ENCODE measurements at places on chromosomes 11 and 22.

DNA sequence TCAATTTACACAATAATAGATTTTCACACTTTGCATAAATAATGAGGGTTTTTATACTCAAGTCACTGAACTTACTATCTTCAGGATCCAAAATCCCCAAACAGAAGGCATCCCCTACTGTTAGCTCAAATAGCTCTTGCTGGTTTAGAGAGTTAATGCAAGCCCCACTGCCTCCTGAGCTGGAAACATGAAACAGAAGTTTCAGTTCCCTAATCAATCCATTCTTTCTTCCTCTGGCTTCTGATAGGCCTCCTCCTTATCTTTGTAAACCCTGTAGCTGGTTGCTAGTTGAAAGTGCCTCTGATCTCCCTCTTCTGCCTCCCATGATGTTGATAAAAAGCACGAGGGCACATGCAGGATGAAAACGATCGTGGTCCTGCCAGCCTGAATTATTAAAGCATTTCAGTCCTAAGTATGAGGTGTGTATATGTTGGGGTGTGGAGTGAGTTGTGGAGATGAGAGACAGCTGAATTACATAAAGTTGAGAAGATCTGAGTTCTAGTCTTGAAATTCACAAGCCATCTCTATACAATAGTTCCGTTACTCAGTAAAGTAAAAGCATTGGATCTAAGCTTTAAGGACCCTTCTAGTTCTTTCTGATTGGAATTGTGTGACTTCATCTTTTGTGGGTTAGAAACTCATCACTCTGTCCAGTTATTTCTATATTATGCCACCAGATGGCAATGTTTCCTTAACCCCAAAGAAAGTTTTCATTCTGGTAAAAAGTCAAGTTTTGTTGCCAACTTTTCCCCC is 35.0 kb upstream of the EHF start:
- DNase-seq = peak; percentile 43

DNA sequence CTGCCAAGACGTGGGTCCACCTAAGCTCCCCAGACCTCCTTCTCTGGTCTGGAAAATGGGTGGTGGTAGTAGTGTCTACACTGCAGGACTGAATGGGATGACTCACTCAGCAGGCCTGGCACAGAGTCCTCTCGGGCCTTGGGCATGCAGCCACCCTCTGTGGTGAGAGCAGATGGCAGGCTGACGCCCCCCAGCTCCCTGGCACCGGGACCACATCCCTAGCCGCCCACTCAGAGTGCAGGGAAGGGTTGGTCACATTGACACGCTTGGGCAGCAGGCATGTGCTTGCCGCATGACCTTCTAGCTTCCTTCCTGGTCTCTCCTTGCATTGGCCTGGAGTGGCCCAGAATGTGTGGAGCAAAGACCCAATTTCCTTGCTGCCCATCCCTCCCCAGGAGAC is 30.7 kb upstream of the PRODH start:
- no peak for DNase-seq

GRCh38 chr11:18203723-18204122 is 31.1 kb downstream of the MRGPRX4 start:
- DNase-seq = peak; percentile 18

DNA sequence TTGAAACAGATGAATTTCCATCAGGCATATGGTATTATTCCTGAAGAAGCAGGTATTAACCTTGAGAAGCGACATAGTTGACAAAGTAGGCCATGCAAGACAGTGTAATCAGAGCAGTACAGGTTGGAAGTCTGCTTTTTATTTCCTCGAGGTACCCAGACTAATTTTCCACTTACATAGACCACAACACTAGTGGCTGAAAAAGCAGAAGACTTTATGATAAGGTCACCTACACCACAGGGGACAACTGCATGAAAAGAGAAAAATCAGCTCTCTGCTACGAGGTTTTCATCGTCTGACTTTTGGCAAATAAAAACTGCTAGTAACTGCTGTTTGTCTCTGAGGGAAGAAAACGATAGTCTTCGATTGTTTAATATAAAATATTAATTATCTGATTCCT is 77.5 kb downstream of the CNTN5 start:
- DNase-seq = no peak

- no peak for DNase-seq
Measured at GRCh38 chr22:37381489-37381888, 45.8 kb downstream of the ELFN2 start.

- DNase-seq = no peak
Measured at GRCh38 chr11:27934830-27935145, 173.2 kb downstream of the KIF18A start.

DNA sequence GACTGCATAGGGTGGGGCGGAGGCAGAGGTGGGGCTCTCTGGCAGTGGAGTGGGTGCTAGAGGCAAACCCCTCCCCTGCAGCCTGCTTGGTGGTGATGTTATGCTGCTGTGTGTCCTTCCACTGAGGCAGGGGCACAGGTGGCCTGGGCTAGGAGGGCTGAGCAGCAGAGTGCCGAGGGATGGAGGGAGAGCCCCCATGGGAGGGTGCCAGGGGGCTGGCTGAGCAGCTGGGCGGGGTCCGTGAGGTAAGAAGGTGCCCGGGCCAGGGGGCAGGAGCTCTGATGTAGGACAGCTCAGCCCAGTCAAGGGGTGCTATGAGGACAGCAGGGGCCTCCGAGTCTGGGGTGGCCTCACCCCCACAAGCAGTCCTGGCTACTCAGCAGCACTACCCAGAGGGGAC is 4.2 kb downstream of the CLDN5 start:
- no peak for DNase-seq

GRCh38 chr22:38257650-38258250 is 15.1 kb downstream of the TMEM184B start:
- no peak for DNase-seq

- peak; percentile 81 for DNase-seq
Measured at GRCh38 chr11:74453373-74453975, 13.9 kb downstream of the KCNE3 start.

DNA sequence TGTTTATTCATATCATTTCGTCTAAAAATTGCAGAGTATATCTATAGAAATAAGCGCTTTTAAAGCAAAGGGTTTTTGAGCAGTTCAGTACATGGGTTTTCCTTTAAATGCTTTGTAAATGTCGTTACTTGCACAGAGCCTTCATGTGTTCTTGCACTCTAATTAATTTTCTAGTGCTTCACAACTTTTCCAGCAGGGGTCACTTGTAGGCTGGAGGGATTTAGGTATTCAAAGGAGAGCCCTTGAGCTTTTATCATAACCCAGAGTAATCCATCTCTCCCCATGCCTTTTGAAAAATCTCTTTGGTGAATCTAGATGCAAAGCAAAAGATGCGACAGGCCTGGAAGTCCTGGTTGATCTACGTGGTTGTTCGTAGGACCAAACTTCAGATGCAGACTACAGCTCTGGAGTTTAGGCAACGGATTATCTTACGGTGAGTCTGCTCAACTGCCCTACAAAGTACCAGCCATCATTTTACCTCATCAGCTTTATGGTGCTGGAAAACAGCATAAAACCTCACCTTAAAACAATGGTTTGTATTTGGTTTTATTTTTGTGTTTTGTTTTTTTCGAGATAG is 60.4 kb downstream of the SFI1 start:
- DNase-seq = peak; percentile 48

GRCh38 chr11:44380820-44381219 is 70.9 kb upstream of the ALX4 start:
- DNase-seq = no peak

DNA sequence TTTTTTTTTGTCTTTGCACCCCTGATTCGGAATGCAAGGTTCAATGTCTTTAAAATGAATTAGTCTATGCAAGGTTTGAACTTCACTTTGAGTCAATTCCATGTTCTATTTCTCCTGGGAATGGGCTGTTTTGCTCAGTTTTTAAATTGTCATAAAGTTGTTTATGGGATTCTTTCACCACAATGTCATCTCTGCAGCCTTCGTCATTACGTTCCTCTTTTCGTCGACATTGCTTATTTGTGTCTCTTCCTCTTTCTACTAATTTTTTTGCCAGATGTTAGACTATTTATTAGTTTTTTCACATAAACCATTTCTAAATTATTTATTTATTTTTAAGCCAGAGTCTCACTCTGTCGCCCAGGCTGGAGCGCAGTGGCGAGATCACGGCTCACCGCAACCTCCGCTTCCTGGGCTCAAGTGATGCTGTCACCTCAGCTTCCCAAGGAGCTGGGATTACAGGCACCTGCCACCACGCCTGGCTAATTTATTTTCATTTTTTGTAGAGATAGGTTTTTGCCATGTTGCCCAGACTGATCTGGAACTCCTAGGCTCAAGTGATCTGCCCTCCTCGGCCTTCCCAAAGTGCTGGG is 7.1 kb upstream of the TNNT3 start:
- DNase-seq = peak; percentile 41

DNA sequence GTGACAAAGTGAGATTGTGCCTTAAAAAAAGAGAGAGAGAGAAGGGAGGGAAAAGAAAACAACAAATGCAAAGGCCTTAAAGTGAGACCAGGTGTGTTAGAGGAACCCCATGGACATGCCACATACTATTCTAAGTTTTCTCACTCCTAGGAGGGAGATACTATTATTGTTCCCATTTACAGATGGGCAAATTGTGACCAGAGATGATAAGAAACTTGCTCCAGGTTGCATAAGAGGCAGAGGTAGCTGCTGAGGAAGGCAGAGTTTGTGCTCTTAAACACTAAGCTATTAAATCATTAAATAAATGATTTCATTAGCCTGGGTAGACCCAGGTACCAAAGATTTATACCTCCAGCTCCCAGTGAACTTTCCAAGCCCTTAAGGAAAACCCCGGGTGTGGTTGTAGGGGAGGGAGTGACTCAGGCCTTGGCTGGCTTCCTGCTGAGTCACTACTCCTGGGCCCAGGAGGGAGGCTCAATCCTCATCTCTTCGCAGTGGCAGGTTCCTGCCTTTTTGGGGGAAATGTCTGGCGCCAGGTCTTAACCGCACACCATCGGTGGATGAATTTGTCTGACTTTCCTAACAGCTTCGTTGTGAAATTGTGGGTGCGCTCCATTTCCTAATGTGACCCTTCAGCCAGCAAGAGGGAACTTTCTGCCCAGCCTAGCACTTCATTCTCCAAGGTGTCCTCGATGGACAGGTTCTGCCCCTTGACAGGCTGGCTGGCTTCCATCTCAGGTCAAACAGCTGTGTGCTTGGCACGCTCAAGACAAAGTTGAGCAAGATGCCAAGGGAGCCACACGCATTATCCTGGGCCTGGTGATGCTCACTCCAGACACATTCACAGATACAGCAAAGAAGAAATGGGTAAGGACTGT is 33.4 kb upstream of the PTPRJ start:
- DNase-seq = peak; percentile 94

DNA sequence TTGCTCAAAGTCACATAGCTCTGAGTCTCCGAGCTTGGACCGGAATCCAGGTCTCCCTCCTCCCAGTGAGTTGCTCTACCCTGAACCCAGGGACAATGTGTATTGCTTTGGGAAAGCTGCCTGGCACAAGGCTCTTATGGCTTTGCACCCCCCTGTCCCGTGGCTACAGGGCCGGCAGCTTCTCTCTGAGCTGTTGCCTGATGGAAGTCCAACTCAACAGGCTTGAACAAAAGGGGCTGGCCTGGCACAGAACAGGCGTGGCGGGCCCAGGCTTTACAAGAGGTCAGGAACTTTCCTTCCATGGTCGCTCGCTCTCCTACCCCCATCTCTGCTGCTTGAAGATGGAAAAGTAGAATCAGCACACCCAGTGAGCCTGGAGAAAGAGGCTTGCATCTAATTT is 34.3 kb downstream of the MYEOV start:
- no peak for DNase-seq
